ENCODE measurements at places on chromosomes 3 and 15.

GRCh38 chr15:90819390-90819789, 49.0 kb upstream of the FURIN start:
- no peak for DNase-seq

- no peak for DNase-seq
These were observed 10.2 kb downstream of the SHOX2 start for GRCh38 chr3:158095814-158096704.

DNA sequence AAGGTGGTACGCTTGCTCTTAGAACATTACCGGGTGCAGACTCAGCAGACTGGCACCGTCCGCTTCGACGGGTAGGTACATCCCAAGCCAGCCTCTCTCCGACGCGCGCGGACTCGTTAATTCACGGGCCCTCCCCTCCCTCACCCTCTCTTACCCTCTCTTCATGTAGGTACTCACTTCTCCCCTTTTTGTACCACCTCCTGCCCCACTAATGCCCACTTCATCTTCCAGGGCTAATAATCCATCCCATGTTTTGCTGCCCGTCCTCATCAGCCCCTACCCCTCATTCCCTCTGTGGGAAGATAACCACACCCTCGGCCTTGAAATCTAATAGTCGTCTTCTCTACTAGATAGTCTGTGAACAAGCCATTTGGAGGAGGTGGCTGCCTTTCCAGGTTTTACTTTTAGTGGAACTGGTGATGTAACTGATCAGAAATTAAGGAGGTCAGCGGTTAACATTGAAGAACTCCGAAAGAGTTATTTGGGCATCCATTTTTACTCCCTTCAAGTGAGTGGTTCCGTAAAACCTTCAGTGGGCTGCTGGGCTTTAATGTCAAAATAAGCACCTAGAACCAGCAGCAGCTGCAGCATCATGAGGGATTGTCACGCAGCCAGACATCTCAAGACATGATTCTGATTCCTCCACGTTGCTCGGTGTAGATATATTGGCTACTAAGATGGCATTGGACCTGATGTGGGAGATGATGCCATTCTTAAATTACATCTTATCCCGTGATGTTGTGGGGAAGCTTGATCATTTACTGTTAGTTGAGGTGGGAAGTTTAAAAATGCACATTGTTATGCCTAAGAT, 1.3 kb downstream of the FEM1B start:
- no peak for DNase-seq

DNA sequence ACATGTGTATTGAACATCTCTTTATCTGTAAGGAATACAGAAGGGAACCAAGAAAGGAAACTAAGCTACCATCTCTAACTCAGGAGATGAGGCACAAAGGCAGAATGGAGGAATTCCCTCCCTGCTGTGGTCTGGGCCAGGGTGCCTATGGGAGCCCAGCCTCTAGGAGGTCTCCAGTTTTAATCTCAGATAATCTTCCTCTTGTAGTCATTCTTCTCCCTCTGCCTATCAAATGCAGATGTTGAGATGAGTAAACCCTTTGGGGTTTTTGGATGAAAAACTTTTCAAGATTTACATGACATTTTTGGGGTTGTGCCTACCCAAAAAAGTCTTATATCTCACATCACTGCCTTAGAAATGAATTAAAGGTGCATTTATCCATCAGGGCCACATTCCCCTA, 23.3 kb downstream of the SCG5 start:
- no peak for DNase-seq

DNA sequence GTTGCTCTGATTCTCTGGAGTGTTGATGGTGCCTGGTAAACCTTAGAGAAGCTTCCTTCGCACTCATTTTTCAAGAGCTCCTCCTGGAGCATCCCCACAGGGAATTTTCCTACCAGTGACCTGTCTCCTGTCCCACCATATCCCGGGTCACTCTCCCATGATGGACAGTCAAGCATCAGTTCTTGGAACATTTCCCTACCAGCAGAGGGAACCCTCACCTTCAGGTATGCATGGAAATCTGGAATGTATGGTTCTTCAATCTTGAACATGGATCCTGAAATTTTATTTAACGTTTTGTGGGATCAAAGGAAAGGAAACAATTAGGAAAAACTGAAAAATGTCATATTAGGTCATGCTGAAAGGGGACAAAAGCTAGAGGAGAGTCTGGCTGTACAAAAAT, 153.8 kb downstream of the SPATA16 start:
- DNase-seq, result no peak

DNA sequence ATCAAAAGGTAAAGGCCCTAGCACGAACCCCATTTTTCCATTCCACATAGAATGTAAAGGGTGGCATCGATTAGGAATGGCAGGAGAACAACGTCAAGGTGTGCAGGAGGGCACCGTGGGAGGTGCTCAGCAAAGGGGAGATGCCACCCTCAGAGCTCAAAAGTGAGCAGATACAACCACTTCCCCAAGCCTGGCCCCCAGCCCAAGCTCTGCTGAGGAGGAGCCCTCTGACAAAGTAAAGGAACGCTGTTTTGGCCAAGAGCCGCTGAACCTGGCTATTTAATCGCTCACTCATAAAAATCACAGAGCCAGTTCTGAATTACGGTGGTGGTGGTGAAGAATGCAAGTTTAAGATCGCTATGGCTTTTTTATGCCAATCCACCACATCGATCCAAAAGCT, 12.4 kb downstream of the GNB5 start:
- DNase-seq, result no peak

- DNase-seq, result no peak
These were observed 28.2 kb upstream of the TRIM59 start for GRCh38 chr3:160477750-160478149.

DNA sequence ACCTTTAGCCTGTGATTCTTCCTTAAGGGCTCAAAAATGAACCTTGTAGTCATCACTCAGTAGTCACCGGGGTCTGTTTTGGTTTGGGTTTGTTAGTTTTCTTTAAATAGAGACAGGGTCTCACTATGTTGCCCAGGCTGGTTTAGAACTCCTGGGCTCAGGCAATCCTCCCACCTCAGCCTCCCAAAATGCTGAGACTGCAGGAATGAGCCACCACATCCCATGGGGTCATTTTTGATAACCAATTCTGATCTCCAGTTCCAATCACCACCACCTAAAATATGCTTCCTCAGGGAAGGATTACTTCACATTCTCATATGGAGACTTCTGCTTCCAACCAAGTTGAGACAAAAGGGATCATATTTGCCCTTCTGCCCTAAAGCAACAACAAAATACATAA, 22.1 kb downstream of the ATP13A3 start:
- no peak for DNase-seq

GRCh38 chr3:72408983-72409779, 439.1 kb downstream of the SHQ1 start:
- no peak for DNase-seq

- no peak for DNase-seq
These were observed 379.5 kb upstream of the ATP10A start for GRCh38 chr15:26242565-26243071.
